ENCODE measurements at places on chromosomes 11 and 22.

DNA sequence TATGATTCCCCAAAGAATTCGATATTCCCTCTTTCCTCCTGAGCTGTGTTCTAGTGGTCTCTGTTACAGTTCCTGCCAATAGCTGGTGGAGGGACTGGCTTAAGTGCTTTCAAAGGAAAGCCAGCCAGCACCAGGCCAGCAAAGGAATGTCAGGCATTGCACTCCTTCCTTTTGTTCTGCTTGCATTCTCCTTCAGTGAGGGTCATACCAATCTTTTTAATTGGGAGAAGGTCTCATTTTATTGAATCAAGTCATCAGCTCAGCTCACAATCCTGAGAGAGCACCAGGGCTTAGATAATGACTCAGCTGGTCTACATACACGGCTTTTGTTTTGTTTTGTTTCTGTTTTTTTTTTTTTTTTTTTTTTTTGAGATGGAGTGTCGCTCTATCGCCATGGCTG is 222.9 kb downstream of the NAV2 start:
- DNase-seq: no peak

DNA sequence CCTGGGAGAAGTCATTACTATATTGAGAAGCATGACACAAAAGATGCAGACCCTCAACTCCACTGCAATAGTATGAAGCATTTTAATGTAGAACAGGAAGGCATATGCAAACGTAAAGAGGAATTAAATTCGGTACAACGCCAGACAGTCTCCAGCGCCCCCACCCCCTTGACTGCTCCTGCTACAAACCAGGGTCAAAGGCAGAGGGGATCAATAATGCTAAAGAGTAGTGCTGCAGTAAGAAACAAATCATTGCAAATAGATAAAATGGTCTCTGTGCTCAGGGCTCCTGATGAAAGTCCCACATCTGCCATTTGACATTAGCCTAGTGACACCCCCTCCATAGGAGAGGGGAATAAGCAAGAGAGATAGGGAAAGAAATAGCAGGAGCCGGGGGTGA is 164.9 kb upstream of the BLID start:
- DNase-seq: no peak

GRCh38 chr22:26740253-26740652 is 82.9 kb downstream of the MIAT start:
- no peak for DNase-seq

DNA sequence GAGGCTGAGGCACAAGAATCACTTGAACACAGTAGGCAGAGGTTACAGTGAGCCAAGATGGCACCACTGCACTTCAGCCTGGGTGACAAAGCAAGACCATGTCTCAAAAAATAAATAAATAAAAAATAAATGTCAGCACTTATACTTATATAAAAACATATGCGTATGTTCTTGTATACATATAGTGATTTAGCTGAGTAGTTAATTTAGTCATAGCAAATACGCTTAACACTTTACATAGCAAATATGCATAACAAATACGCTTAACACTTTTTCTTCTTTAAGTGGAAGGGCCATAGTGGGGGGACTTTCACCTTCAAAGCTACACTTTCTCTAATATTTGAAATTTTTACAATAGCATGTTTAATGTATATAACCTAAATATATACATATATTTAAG is 64.0 kb upstream of the CAPRIN1 start:
- DNase-seq: no peak

DNA sequence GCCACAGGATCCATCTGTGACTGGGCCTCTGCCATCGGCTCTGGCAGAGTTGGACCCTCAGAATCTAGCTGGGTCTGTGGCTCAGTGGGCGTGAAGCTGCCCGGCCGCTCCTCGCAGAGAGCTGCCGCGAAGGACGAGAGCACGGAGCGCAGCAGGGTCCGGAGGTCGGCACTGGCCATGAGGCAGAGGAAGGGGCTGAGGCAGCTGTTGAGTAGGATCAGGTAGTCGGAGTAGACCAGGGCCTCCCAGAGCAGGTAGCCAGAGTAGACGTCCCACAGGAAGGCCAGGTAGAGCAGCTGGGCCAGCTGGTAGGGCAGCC is 912 bp downstream of the GPR152 start:
- no peak for DNase-seq

GRCh38 chr11:47000033-47000432 is 63.5 kb downstream of the CSTPP1 start:
- DNase-seq: no peak

GRCh38 chr11:113773092-113773415 is 438 bp downstream of the ZW10 start:
- no peak for DNase-seq

All from right lobe of liver (tissue), 6 donors.